ENCODE measurements at places on chromosomes 11 and 22.

DNA sequence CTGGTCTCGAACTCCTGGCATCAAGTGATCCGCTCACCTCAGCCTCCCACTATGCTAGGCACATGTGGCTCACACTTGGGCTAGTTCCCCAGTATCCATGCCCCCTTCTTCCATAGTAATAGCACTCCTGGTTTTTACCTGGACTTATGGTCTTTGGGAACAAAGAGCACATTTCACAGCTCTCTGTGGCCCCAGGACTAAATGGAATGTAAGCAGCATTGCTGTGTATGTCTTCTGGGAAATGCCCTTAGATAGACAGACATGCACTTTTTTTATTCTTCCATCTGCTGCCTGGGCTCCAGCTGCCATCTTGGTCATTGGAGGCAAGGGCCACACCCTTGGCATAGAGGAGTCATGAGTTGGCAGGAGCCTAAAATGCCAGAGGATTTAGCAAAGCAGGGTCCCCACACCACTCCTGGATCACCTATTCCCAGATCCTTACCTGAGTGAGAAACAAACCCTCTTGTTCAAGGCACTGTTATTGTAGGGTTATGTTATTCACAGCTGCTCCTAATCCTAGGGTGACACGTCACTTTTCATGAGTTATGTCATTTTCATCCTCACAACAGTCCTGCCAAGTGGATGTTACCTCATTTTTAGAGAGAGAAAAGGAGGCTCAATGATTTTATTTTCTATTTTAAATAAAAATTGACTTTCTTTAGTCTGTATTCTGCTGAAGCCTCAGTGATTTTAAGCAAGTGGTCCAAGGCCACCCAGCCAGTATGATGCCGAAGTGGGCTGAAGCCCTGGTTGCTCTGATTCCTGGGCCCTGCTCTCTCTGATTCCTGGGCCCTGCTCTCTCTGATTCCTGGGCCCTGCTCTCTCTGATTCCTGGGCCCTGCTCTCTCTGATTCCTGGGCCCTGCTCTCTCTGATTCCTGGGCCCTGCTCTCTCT is 15.7 kb upstream of the GDPD5 start:
- DNase-seq, result no peak

- no peak for DNase-seq
Measured at GRCh38 chr22:40511604-40512003, 124.9 kb downstream of the MRTFA start.

DNA sequence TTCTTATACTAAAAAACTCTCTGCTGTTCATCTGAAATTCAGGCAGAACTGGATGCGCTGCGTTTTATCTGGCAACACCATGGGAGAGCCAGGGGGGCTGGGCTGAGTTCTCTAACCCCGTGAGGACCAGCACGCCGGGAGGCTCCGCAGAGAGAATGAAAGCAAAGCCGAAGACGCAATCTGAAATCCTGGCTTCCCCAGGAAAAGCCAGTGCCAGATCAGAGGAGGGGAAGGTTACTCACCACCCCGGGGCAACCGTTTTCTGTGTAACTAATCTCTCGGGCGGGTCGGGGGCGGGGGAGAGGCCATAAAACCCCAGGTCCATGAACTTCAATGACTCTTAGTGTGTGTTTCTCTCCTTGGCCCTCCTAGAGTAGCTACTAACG is 99.4 kb downstream of the SHANK2 start:
- DNase-seq, result no peak

GRCh38 chr22:19992481-19992911 is 24.1 kb downstream of the ARVCF start:
- no peak for DNase-seq

DNA sequence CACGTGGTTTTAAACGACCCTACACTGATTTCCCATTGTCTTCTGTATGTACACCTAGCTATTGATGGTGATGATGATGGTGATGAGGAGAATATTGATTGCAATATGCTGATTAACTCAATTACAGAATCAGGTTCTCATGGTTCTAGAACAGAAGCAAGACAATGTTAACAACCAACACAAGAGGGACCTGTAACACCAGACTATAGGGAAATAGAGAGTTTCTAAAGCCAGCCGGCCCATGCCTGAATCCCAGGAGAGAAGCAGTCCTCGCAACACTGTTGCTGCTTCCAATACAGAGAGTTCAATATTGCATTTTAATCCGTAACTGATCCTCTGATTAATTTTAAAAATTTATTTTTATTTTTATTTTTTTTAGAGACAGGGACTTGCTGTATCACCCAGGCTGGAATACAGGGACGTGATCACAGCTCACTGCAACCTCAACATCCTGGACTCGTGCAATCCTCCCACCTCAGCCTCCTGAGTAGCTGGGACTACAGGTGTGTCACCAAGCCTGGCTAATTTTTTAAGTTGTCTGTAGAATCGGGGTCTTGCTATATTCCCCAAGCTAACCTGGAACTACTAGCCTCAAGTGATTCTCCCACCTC is 22.2 kb upstream of the UBASH3B start:
- DNase-seq, result no peak

DNA sequence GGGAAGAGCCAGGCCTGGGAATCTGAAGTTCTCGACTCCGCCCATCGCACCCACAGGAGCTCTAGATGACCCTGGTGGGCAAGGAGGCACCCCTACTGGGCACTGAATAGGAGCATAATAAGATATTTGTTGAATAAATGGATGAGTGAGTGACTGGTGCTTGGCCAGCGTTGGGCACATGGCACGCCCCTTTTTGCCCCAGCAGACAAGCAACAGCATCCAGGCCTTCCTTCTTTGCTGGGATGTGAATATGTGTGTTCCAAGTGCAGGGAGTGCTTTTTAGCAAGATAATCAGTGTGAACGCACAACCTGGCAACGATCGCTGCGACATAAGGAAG is 443 bp upstream of the CELF1 start:
- DNase-seq, result no peak

DNA sequence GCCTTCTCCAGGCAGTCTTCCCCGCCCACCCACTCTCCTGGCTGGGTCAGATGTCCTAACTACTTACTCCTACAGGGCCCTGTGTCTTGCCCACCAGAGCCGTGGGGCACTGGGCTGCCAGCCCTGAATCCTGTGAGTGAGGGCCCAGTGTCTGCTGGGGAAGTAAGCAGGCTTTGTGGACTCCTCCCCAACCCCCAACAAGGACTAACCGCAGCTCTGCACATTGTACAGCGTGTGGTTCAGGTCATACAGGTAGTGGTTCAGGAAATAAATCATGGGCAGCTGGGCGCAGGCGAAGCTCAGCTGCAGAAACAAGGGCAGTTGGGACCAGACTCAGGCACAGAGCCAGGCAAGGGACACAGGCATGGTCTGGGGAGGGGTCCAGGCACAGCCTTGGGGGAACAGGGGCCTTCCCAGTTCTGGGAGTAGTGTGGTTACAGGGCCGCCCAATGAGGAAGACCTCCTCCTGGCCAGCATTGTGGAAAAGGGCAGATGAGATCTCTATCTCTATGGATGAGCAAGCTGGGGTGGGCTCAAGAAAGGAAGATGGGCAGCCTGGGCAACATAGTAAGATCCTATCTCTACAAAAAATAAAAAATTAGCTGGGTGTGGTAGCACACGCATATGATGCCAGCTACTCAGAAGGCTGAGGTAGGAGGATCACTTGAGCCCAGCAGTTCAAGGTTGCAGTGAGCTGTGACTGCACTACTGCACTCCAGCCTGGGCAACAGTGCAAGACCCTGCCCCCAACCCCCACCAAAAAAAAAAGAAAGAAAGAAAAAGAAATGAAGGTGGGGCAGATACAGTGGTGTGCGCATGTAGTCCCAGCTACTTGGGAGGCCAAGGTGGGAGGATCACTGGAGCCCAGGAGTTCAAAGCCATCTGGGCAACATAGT is 5.5 kb downstream of the UNC93B1 start:
- DNase-seq, result no peak

DNA sequence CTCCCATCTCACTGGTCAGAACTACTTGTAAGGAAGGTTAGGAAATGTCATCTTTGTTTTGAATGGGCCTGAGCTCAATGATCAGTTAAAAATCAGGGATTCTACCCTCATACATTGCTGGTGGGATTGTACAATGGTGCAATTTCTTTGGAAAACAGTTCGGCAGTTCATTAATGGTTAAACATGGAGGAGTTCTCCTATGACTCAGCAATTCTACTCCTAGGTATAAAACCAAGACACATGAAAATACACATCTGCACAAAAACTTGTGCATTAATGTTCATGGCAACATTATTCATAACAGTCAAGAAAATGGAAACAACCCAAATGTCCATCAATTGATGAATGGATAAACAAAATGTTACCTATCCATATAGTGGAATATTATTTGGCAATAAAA is 4.9 kb upstream of the APOA5 start:
- DNase-seq, result no peak

DNA sequence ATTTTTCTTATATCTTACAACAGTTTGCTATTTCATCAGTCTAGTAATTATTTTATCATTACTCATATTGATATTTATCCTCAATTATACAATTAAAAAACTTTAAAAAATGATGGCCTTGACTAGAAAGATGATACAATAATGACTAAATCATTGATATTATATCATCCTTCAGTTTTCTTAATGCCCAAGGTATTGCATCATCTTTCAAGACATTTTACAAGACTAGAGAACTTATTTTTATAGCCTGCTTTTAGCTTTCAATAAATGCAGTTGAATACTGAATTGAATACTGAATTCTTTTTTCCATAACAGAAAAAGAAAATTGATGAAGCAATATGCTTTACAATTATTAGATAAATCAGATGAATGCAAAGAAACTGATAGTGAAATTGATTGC is 886.5 kb upstream of the LRRC4C start:
- DNase-seq, result no peak

- DNase-seq, result peak; percentile 2
Measured at GRCh38 chr22:35154937-35155387, 89.0 kb downstream of the ISX start.

DNA sequence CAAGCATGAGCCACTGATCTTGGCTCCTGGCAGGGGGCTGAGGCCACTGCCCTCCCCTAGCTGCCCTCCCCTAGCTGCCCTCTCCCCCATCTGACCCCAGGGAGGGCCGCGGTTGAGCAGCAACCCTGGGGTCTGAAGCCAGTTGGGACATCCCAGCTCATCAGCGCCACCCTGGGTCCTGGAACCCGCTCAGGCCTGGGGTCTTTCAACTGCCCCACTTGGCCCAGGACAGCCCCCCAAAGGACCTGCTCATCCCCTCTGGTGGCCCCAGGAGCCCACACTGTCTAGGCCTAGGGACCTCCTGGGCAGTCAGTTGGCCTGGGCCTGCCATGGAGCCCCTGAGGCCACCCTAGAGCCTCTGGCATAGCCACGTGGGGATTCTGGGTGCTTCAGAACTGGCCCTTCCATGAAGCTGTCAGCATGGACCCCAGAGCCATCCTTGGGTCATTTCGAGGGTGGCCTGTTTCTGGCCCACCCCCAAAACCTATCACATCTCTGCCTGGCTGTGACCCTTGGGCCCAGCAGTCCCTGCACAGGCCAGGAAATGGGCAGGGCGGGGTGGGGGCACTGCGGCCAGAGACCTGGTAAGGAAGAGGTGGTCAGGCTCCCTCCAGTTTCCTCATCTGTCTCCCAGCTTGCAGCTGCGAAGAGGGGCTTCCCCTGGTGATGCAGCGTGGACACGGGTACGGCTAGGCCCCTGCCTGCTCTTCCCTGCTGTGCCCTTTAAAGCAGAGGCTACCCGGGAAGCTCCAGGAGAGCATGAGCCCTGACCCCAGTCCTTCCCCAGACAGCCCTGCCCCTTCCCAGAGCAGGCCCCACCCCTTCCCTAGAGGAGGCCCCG is 37.9 kb downstream of the MUC2 start:
- DNase-seq, result no peak

- no peak for DNase-seq
Measured at GRCh38 chr11:127890030-127890615, 697.2 kb downstream of the ETS1 start.

DNA sequence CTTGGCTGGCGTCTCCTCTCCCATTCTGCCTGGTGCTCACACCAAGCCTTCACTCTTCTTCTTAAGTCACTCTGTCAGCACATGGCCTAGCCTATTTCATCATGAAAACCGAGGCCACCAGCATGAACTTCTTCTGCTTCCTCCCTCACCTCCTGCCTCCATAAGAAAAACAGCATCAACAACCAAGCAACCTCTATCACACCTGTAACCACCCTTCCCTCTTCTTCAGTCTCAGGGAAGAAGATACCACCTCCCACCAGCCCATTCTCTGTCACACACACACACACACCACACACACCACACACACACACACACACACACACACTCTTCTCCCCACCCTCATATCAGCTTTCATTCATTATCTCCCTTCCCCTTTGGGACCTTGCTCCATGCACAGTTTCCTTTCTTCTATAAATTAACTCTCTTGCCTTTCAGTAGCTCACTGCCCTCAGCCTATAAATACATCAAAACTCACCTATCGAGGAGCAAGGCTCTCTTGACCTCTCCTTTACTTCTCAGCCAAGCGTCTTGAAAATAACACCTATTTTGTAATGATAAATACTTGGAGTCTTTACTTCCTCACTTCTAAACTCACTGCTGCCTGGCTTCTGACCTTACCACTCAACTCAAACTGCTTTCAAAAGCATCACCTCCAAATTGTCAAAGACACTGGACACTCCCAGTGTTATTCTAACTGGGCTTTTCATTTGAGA is 36.6 kb downstream of the SC5D start:
- no peak for DNase-seq

DNA sequence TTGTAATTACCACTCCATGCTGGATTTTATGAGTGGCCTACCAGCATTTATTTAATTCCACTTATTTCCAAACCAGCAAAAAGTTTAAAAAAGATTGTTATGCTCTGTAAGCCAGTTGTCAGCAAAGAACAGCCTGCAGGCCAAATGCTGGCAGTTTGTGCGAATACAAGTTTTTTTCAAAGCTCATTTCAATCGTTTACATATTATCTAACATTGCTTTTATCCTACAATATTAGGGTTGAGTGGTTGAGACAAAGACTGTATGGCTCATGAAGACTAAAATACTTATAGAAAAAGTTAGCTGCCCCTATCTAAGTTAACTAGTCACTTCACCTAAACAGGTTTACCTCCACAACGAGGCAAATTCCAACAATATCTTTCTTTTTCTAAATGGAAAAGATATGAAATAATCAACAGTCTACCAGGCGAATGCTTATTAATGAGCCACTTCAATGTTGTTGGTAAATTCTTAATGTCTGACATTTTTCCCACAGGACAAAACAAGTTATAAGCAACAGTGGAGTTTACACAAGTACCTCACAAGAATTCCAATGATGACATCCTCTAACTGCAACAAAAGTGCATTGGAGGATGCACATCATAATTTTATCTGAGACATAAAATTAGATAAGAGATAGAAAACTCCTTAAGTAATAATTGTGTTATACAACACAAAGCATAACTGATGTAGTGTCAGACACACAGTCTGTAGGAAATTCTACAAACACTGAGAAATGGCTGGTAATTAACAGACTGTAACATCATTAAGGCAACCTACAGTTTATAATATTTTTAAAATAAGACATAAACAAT is 35.8 kb upstream of the POU2AF2 start:
- DNase-seq, result no peak

- DNase-seq, result no peak
Measured at GRCh38 chr11:66530927-66531709, 14.7 kb downstream of the ZDHHC24 start.

- no peak for DNase-seq
Measured at GRCh38 chr11:18013790-18014507, 1.1 kb upstream of the SERGEF start.

Data from amygdala (tissue), 56 donors.